ENCODE measurements at places on chromosomes 2 and 18.

GRCh38 chr18:71304856-71305255 lies 1016.0 kb downstream of the SOCS6 start:
- no peak for DNase-seq

GRCh38 chr2:170122883-170123547 lies 54.9 kb upstream of the MYO3B start:
- no peak for DNase-seq

- DNase-seq: no peak
Measured at GRCh38 chr2:229634601-229635370, 79.6 kb downstream of the DNER start.

GRCh38 chr18:5198311-5198710 lies 1.3 kb upstream of the AKAIN1 start:
- DNase-seq: no peak

DNA sequence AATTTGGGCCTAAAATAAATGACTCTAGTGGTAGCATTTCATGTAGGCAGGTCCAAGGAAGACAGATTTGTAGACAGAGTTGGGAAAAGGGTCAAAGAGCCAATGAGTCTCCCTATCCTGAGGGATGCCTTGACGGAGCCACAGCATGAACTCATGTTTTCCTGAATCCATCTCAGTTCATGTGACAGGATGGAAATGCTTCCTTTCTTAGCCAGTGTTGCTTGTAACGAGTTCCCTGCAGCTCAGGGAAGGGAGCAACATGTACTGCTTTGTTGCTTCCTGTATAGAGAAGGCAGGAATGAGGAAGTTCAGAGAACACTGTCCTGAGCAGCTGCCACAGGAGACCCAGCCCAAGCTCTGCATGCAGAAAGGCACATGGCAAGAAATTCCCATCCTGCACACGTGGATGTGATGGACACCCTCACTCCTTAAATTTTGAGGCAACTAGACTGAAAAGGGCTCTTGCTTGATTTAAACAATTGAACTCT lies 27.9 kb downstream of the TMEM17 start:
- DNase-seq: no peak

DNA sequence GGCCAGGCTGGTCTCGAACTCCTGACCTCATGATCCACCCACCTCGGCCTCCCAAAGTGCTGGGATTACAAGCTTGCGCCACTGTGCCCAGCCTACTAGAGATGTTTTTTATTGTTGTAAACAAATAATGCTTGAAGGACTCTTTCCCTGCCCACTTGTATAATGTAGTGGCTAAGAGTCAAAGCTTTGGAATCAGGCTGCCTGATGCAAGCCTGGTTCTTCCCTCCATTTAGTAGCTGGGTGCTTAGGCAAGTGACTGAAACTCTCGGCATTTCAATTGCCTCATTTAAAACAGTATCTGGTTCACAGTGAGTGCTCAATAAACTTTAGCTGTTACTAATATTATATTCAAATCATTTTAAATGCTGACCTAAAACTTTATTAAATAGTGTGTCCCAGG lies 264.0 kb upstream of the FBXO11 start:
- no peak for DNase-seq

DNA sequence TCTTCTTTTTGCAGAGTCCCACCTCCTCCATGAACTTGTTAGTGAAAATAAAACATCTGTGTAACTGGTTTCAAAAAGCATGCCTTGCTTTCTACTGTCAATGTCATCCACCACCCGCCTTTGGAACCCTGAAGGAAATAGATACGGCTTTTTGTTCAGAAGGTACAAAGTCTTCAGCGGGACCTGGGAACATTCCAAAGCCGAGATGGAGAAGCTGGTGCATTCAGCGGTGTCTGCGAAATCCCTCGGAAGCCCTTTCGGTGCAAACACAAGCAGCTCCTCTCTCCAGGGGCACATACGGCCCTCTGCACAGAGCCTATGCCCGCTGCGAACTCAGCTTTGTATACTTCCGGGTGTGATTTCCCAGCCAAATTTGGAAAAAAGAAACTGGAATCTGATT lies 555.8 kb upstream of the SALL3 start:
- DNase-seq: no peak

DNA sequence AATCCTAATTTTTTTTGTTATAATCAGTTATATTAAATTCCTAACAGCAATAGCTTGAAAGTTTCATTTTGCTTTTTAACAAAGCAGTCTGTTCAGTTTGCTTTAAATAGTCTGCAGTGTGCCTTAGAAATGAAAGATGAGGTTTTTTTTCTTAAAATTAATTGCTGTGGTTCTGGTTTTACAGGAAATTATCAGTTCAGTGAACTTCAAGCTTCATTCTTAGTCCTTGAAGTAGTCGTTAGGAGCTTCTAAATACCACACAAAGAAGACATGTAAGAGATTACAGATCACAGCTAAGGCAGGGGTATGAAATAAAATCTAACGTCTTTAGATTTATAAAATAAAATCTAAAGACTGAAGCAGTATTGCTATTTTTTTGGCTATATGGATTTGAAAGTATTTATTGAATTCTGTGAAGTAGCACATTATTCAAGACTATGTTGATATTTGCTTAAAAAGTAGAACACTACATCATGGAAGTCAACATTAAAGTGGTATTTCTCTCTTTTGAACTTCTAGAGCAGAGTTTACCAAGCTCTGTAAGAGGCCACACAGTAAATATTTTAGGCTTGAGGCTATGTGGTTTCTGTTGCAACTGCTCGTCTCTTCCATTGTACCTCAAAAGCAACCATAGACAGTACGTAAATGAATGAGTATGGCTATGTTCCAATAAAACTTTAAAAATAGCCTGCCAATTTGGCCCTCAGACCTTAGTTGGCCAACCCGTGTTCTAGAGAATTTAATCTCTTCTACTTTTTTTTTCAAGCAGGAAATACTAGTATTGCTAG lies 81.5 kb upstream of the STON1 start:
- peak; percentile 70 for DNase-seq

GRCh38 chr2:188291617-188292347 lies at the start of gene GULP1:
GULP1 (plus strand) TSS chr2:188291874; CDS start chr2:188477703, 185,829 bp downstream.
- no peak for DNase-seq

DNA sequence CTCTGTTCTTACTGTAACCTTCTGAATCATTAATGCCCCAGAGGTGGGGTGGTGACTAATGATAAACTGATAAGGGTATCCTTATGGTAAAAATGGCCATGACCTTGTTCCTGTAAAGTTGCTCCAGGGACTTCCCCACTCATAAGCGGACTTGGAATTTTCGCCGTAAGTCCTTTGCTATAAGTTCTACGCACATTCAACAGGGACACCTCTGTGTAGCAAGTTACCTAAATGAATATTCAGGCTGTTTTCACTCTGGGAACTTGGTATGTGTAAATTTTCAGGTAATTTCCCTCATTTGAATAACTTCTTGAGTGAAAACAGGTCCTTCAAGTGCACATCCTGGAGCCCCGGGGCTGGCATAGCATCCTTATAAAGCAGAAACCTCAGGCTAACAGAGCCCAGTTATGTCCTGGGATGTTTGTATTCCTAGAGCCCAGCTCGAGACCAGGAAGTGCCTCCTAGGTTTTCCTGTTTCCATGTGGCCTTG lies 9.4 kb upstream of the AGFG1 start:
- peak; percentile 76 for DNase-seq

DNA sequence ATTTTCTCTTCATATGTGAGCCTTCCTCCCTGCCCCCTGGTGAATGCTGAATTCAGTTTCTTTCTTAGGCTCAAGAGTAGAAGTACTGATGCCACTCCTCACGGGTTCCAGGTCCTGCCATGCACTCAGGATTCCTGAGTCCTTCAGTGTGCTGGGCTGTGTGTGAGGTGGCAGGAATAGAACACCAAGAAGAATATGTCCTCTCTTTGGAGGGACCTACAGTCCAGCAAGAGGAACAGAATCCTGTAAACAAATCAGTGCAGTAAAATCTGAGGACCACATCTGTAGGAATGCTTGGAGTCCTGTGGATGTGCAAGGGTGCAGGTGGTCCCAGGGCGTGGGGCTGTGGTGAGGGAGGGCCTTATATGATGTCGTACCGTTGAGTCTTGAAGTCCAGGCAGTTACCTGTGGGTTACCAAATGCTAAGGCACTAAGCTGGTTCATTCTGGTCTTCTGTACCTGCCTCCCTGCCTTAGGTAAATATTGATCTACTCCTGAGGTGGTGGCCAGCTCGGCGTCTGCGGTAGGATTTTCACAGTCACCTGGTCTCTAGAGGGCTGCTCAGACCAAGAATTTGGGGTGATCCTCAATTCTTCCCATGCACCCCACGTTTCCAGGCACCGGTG lies 5.5 kb downstream of the ASAP2 start:
- no peak for DNase-seq

DNA sequence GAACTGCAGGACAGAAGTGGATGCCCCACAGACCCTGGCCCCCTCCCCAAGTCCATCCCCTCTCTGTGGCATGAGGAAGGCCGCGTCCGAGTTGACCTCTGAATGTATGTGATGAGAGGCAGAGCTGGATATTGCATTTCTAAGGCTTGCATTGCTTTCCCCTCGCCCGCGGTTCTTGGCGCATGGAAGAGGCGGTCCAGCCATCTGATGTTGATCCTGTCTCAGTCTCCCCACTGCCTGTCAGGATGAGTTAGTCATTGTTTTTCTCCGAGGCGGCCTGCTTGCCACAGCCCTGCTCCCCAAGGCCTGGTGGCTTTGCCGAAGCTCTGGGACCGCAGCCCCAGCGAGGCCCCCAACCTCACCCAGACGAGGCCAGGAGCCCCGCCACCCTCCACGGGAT lies 88.6 kb downstream of the SMAD7 start:
- DNase-seq: no peak

GRCh38 chr2:109084341-109084740 lies 44.7 kb upstream of the SH3RF3 start:
- no peak for DNase-seq

DNA sequence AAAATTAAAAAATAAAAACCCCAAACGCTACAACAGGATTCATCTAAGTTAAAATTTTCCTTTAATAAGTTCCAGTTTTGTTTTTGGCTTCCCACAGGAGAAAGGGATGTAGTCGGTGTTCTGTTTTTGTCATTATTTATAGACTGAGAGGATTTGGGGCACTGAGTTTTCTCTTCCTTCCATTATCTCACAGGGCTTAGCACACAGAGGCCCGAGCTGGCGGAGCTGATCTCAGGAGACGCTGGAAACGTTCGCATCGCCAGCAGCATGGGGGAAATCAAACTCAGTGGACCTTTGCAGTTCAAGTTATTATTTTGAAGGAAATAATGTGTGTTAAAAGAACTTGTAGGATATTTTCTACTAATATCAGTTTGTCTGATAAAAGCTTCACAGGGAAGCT lies 669.7 kb upstream of the SALL3 start:
- no peak for DNase-seq

GRCh38 chr2:45806563-45807358 lies 155.3 kb downstream of the PRKCE start:
- peak; percentile 52 for DNase-seq

DNA sequence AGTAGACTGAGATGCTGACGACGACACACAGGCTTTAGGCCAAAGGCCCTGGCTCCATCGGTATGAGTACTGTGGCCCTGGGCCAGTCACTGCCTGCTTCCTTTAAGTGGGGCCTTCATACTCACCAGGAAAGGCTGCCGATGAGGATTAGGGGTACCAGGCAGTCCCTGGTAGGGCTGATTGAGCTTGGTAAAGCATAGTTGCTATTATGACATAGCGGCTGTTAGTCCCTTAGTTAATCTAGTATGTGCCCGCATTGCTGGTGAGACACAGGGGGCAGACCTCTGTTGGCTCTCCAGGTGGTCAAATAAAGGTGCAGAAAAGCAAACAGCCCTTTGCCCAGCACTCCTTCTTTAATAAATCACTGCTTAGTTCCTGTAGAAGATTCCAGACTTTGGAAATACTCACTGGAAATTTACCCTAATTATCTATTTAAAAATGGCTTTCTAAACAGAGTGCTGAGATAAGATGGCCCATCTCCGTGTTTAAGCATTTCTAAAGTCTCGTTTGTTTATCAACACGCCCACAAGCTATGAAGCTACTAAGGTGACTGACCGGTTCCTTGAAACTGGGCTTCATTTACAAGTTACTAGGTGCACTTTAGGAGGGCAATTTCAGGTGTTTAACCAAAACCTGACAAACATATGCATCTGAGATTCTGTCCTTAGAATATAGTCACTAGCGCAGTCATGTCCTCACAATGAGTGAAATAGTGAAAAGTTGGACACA lies 8.7 kb upstream of the BIN1 start:
- DNase-seq: no peak

DNA sequence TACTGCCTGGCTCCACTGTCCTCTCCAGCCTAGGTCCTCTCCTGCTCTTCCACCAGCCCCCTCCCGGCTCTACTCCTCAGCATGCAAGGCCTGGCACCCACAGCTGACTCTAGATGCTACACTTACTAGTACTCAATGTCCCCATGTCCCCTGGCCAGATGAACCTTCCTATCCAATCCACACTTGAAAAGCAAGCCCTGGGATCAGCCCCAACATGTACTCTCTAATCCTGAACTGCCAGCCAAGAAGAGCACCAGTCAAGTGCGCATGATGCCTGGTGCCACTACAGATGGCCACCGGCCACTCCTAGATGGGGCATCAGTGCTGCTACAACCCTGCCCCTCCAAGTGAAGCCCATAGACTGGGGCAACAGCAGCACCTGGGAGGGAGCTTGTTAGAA lies 168.2 kb downstream of the STK39 start:
- no peak for DNase-seq

DNA sequence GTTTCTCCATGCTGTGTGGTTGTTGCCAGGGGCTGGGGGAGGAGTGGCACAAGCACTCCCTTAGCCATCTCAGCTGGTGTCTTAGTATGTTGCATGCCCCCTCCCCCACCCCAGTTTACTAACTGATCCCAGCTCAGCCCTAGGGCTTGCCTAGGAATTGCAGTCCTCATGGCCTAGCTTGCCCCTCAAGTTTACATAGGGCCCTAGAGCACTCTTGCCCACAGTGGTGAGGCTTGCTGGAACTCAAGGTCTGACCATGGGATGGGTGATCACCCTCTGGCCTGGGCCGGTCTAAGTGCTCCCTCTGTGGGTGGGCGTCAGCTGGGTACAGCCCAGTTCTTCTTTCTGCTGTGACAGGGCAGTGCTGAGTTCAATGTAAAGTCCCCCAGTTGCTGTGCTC lies 156.1 kb upstream of the PIEZO2 start:
- no peak for DNase-seq

GRCh38 chr2:11997142-11997541 lies 250.7 kb downstream of the LPIN1 start:
- DNase-seq: no peak

DNA sequence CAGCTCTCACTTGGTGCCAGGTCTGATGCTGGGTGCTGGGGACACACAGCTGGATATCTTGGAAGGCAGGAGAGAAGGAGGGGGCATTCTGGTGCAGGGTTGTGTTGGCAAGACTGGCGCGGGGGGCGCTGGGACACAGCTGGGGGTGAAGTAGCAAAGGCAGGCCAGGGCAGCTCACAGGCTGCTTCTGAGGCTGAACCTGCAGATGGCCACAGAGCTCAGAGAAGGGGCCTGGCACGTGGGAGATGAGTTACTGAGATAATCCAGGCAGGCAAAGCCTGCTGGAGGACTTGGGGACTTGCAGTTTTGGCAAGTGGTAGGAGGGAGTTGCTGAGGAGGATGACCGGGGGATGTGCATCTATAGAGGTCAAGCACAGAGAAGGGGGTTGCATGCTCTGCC lies 16.2 kb upstream of the DGKD start:
- no peak for DNase-seq

- no peak for DNase-seq
Measured at GRCh38 chr2:455015-455705, 167.3 kb upstream of the ALKAL2 start.

All from GM12865 (cell line).